ENCODE measurements at places on chromosomes 16 and 17. TPM values are rescaled to one million over a fixed set of nuclear protein-coding genes. Genes with fewer than 3 reads are reported as not detected.

The LLGL2 gene
- 159 TPM for total RNA-seq

- no peak for DNase-seq
Measured at GRCh38 chr17:21522755-21523336, 146.7 kb downstream of the KCNJ12 start.

The CX3CL1 gene
- 66.4 TPM for total RNA-seq

The KRTAP9-4 gene
- total RNA-seq: not detected

- peak; percentile 69 for DNase-seq
Measured at GRCh38 chr17:7213895-7214299, 5.7 kb downstream of the DLG4 start.

GRCh38 chr17:81000334-81000630 lies 8.6 kb downstream of the CHMP6 start:
- DNase-seq: no peak

- DNase-seq: peak; percentile 68
Measured at GRCh38 chr16:4378999-4379690, 7.5 kb downstream of the VASN start.

DNA sequence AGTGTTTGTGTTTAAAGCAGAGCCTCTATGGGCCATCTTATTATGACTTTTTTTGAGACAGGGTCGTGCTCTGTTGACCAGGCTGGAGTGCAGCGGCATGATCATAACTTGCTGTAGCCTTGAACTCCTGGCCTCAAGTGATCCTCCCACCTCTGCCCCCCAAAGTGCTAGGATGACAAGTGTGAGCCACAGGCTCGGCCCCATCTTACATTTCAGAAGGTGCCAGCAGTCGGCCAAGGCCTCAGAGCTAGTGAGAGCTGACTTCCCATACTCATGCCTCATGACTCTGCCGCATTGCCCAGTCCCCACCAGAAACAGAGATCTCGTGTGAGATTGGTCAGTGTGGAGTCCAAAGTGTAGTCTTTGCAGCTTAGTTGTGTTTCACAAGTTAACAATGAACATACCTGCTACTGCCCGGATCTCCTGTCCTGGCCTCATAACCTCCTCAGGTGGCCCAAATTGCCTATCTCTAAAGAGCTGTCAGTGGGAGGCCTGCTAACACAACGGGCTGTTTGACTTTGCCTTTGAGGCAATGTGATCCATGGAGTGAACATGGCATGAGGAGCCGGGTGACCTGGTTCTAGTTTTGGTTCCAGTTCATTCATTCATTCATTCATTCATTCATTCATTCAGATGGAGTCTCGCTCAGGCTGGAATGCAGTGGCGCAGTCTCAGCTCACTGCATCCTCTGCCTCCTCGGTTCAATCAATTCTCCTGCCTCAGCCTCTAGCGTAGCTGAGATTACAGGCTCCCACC lies 13.7 kb downstream of the MINK1 start:
- DNase-seq: no peak

GRCh38 chr17:44203731-44204440 lies 4.2 kb upstream of the ATXN7L3 start:
- DNase-seq: no peak

DNA sequence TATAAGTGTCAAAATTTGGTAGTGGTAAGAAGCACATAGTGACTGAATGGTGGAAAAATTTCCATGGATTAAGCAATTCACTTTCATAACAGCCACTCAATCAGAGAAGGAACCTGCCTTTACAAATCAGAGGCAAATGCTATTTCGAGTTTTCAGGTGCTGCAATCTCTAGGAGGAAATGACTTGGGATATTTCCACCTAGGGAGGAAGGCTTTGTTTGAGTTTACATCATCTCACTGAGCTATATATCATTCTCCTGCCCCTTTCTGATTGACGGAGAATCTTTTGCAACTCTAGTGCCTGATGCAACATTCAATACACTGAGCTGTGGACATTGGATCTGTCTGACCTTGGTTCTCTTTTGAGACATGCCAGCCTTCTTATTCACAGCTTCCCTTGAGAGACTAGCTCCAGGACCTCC lies 26.3 kb downstream of the MARCHF10 start:
- DNase-seq: no peak

The SP6 gene
- total RNA-seq: 2.1 TPM

GRCh38 chr17:76911299-76912017 lies 43.3 kb downstream of the MGAT5B start:
- DNase-seq: no peak

GRCh38 chr17:18344021-18344420 lies 19.3 kb downstream of the SHMT1 start:
- DNase-seq: no peak

DNA sequence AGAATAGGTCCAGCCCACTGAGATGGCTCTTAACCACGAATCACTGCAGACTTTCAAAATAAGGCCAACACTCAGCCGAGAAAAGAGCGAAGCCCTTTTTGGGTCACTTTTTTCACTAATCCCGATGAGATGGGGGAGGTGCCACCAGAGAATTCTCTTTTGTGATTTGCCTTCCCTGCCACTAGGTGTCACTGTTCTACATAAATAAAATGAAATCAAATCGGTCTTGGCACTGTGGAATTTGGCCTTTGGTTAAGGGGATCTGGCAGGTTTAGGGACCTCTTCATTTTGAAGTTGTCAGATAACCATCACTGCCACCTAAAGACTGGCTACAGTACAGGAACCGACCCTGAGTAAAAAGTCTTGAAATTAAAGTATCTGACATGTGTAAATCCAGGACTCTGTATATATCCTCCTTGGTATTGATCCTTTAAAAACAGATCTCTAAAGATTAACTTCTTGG lies 147.0 kb downstream of the HS3ST4 start:
- DNase-seq: no peak

GRCh38 chr17:64217249-64217691 lies 45.8 kb downstream of the TEX2 start:
- no peak for DNase-seq

The CTRB1 gene
- total RNA-seq: not detected

DNA sequence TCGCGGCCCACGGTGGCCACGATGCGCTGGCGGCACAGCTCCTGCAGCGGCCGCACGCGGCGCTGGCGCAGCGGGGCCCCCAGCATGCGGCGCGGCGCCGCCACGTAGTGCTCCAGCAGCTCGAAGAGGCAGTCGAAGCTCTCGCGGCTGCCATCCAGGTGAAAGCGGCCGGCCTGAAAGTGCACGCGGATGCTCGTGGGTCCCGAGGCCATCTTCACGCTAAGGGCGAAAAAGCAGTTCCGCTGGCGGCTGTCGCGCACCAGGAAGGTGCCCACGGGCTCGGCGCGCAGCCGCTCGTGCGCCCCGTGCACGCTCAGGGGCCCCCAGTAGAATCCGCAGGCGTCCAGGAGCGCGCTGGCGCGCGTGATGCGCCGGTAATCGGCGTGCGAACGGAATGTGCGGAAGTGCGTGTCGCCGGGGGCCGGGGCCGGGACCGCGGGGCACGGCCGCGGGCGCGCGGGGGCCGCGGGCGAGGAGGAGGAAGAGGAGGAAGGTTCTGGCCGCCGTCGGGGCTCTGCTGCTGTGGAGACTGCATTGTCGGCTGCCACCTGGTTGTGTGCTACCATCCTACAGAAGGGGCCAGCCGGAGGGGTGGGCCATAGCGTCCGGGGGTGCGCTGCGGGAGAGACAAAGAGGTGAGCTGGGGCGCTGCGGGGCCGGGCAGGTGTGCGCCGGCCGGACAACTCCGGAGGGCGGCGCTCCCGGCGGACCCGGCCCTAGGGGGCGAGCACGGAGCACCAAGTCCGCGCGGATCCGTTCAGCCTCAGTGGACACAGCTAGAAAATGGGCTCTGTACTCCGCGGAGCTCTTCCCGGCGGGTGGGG lies 879 bp downstream of the SOCS1 start:
- peak; percentile 92 for DNase-seq

DNA sequence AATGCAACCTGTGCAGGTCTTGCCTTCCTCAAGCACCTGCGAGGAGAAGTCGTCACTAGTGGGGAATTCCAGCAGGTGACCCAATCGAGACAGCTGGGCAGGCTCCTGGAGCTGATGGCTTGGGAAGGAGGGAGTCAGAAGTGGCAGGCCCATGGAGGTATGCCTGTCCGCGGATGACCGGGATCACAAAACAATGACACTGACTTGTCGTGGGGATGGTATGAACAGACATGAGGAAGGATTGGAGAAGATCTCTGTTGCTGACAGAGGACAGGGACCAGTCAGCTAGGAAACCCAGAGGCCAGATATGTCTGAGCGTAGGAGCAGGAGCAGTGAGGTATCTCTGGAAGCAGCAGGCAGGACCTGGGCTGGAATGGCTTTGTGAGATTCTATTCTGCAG lies 233.3 kb downstream of the SOX9 start:
- no peak for DNase-seq

The KRT33A gene
- total RNA-seq: not detected

The TMEM204 gene
- total RNA-seq: 58.0 TPM

GRCh38 chr17:17109907-17110306 lies 67.7 kb downstream of the MPRIP start:
- DNase-seq: peak; percentile 91

The HOXB1 gene
- not detected for total RNA-seq

DNA sequence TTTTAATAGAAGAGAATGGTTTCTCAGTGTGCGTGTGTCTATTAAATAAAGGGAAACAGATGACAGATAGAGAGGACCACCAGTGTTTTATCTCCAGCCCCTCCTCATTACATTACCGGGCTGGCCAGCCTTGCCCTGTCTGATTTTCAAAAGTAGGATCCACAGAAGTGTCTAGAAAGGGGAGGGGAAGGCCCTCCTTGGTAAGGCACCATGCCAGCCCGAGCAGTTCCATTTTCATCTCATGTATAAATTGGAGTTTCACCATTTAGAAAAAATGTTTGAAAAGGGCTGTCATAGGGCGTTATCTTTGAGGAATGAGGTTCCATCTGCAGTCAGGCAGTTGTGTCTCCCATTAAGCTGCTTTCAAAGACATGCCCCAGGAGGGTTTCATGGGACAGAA lies 96.7 kb downstream of the SOCS1 start:
- DNase-seq: no peak

GRCh38 chr16:23206986-23207385 lies 24.4 kb downstream of the SCNN1G start:
- no peak for DNase-seq

- no peak for DNase-seq
Measured at GRCh38 chr16:83441517-83441916, 366.3 kb upstream of the HSBP1 start.

DNA sequence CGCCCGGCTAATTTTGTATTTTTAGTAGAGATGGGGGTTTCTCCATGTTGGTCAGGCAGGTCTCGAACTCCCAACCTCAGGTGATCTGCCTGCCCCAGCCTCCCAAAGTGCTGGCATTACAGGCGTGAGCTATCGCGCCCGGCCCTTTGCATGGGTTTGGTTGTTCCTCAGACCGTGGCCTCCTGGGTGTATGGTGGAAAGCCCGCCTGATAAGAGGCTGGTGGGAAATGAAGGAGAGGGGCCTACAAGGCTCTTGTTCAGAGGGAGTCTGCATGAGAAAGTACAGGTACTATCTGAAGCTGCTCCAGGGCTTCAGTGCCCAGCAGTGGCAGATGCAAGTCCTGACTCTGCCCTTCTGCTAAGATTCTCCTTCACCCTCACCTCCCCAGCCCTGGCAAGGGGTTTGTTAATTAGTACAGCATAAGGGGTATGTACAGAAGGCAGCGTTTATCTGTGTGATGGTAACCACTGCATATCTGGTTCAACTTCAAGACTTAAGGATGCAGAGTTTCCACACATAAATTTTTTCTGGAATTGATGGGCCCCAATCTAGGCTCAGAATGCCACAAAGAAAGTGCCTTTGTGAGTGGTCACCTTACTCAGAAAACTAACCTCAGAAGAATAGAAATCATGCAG lies 24.2 kb downstream of the GRB7 start:
- DNase-seq: no peak

GRCh38 chr16:1991588-1991947 lies 1.8 kb downstream of the SYNGR3 start:
- DNase-seq: no peak

DNA sequence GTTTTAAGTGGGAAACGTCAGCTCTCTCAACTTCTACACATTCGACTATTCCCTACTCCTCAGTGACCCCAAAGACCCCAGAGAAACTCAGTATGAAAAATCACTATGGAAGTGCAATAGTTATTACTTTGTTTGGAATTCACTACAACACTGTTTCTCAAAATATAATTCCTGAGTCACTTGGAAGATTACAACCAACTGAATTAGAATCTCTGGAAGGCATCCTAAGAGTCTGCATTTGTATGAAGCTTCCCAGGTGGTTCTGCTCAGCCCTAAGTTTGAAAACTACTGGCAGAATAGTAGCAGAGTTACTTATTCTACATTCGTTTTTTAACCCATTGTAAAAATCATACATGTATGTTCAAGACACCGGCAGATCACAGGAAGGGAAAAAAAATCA lies 525.6 kb downstream of the MAF start:
- no peak for DNase-seq

- no peak for DNase-seq
Measured at GRCh38 chr17:67588326-67588725, 129.4 kb upstream of the NOL11 start.

DNA sequence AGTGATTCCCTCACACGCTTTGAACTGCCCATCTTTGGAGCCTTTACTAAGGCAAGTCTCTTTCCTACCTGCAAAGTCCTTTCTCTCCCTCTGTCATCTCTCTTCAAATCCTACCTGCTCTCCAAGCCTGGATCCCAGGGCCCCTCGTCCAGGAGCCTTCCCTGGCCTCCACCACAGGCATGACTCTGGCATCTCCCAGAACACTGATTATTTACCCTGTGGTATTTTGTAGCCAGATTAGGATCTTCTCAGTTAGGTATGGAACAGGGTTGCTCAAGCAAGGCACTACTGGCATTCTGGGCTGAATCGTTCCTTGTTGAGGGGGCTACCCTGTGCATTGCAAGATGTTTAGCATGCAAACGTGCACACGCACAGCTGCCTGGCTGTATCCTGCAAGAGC lies 31.9 kb upstream of the POLR3E start:
- DNase-seq: no peak

The SEPTIN12 gene
- not detected for total RNA-seq

The CAPNS2 gene
- total RNA-seq: 3.0 TPM

The TPSG1 gene
- 4.1 TPM for total RNA-seq

- no peak for DNase-seq
Measured at GRCh38 chr16:50697881-50698767, 4.7 kb downstream of the NOD2 start.

DNA sequence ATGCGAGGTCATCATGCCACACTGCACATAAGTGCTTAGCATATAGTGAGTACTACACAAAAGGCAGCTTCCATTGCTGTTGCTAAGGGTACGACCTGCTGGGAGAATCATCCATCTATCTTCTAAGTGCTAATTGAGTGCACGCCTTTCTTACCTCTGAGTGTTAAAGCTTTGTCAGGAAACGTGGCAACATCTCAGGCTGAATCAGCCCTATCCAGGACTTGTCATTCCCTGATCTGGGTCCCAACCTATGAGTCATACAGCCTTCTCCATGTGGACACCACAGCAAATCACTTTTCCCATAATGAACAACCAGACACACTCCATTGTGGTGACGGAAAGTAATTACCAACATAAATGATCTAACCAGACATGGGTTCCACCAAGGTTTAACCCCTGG lies 201.1 kb upstream of the MAF start:
- DNase-seq: no peak

GRCh38 chr16:4315186-4316107 lies at the start of gene GLIS2:
Gene GLIS2 (plus strand): TSS chr16:4316067. CDS start chr16:4332281, 16,214 bp downstream.
- peak; percentile 95 for DNase-seq
